ENCODE measurements at places on chromosomes 1 and 21.

- no peak for DNase-seq
Observed at GRCh38 chr1:145884675-145885074, 991 bp downstream of the ANKRD35 start.

GRCh38 chr21:45228171-45228641 lies 59.5 kb downstream of the POFUT2 start:
- peak; percentile 61 for DNase-seq

GRCh38 chr1:219713981-219714381 lies 101.1 kb upstream of the ZC3H11B start:
- DNase-seq: no peak

DNA sequence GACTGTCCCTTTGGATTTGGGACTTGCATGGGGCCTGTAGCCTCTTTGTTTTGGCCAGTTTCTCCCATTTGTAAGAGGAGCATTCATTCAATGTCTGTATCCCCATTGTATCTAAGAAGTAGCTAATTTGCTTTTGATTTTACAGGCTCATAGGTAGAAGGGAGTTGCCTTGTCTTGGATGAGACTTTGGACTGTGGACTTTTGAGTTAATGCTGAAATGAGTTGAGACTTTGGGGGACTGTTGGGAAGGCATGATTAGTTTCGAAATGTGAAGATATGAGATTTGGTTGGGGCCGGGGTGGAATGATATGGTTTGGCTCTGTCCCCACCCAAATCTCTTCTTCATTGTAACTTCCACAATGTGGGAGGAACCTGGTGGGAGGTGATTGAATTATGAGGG lies 151.7 kb downstream of the PRDM2 start:
- DNase-seq: no peak

DNA sequence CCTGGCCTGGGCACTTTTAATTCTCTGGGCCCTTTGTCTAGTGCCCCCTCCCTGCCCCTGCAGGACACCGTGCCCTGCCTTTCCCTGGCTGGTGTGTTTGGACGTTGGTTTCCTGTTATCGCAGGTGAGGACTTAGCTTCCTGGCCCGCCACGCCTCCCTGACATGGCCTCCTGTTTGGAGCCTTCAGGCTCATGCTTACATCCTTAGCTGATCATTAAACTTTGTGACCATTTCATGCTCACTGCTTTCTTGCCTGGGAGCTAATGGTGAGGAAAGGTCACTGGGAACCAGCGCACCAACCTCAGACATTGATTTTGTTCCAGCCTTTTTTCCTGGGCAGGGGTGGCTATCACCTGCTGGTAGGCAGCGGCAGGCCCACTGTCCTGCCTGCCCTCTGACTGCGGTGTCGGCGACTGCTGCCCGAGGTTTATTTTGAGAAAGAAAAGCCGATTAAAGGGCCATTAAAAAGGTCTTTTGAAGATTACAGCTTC lies 3.7 kb downstream of the PFKL start:
- DNase-seq: no peak

DNA sequence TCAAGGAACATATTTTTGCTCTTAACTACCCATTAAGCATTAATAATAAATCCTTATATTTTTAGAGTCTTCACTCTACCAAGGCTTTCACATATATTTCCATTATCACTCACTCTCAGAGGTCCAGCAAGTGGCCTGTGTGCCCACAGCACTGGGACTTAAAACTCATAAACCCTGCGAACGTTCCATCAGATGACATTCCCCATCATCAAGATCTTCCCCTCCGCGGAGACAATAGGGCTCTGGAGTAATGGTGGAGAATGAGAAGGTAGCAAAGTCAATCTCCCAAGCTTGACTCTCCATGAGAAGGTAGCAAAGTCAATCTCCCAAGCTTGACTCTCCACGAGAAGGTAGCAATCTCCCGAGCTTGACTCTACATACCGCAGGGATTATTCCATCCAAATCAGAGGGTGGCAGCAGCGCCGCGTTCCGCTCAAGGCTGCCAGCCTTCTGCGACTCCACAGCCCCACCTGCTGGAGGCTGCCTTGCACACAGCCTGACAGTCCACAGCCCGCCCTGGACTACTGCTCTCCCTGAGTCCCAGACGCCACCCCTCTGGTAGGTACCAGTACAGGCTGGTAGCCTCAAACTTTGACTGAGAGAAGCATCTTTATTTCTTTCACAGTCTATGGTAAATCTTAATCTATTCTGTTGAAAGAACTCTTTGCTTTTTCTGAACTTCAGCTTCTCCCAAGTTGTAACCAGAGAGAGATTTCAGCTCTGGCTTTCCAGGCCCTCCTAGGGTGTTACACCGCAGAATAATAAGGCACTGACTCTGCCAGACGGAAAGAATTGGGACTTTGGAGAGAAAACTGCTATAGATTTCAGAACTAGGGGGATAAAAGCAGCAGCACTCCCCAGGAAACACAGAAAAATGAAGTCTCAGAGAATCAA lies 26.4 kb upstream of the CTTNBP2NL start:
- peak; percentile 57 for DNase-seq

- DNase-seq: no peak
Observed at GRCh38 chr1:113437554-113438341, 47.4 kb downstream of the MAGI3 start.

DNA sequence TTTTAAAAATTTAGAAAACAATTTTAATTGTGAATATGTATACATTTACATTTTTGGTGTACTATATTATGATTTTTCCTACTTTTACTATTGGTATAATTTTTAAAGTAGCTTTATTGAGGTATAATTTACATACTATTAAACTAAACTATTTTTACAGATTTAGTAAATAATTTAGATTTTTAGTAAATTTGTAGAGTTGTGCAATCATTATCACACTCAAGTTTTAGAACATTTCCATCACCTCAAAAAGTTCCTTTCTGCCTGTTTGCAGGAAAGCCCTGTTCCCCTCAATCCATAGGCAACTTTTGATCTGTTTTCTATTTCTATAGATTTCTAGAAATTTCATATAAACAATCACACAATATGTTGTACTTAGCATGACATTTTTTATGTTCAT lies 8.2 kb downstream of the PHTF1 start:
- DNase-seq: no peak

DNA sequence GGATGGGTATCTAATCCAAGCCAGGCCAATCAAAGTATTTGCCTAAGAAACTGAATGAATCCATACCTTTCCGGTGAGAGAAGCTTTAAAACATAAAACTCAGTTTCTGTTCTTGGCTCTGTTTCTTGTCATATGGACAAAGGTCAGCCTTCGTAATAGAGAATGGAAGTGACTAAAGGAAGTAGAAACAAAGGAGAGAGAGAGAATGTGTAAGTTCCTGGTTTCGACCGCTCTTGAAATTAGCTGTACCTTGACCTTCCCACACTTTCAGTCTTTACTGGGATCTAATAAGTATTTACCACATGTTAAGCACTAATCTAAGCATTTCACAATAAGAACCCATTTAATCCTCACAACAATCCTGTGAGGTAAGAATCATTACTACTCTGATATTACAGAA lies 19.6 kb upstream of the CLCA4 start:
- DNase-seq: no peak

DNA sequence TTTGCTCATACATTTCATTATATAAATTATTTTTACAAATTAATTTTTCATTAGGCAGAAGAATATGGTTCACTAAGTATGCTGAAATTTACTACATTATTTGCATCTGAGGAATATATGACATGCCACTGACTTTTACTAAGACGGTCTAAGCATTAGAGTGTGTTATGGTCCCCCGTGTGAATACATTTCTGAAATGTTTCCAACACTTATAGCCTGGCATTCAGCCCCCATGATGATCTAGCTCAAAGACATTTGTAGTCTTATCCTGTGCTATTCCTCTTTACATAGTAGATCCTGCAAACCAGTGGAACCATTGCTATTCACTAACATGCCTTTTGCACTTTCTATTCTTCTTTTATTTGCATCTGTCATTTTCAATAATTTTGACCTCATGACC lies 1878.0 kb downstream of the MRPL39 start:
- DNase-seq: no peak

GRCh38 chr21:16841975-16842695 lies 670.7 kb upstream of the CXADR start:
- DNase-seq: no peak

- no peak for DNase-seq
Observed at GRCh38 chr1:115877511-115877910, 36.6 kb upstream of the NHLH2 start.

GRCh38 chr1:103107741-103108375 lies 464 bp downstream of the COL11A1 start:
- DNase-seq: no peak

- no peak for DNase-seq
Observed at GRCh38 chr1:191993549-191993948, 164.7 kb upstream of the RGS18 start.

- no peak for DNase-seq
Observed at GRCh38 chr1:51671527-51672325, 54.8 kb downstream of the OSBPL9 start.

DNA sequence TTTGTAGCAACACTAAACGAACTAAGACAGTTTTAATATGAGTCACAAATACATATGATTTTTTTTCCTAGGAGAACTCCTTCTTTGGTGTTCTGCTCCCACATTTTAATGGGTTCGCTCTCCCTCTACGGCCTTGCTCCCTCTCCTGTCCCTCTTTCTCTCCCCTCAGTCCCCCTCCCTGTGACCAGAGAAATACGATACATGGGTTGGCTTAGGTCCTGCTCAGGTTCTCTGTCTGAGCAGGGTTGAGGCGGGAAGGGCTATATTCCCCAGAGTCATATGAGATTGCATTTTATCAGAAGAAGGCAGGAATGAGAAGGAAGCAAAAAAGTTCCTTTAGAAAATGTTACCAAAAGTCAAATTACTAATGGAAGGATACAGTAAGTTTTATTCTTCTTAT lies 44.6 kb downstream of the UBE2U start:
- no peak for DNase-seq

DNA sequence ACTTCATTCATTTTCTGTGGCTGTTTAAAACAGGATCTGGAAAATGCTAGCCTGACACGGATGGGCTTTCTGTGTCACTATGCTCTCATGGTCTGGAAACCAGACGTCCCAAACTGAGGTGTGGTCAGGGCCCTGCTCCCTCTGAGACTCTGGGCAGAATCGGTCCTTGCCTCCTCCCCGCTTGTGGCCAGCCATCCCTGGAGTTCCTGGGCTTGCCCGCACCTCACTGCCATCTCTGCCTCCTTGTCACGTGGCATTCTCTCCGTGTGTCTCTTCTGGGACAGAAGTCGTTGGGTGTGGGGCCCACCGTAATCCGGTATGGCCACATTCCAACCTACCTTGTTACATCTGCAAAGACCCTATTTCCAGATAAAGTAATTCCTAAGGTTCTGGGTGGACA lies 10.1 kb upstream of the ACTRT2 start:
- DNase-seq: no peak

DNA sequence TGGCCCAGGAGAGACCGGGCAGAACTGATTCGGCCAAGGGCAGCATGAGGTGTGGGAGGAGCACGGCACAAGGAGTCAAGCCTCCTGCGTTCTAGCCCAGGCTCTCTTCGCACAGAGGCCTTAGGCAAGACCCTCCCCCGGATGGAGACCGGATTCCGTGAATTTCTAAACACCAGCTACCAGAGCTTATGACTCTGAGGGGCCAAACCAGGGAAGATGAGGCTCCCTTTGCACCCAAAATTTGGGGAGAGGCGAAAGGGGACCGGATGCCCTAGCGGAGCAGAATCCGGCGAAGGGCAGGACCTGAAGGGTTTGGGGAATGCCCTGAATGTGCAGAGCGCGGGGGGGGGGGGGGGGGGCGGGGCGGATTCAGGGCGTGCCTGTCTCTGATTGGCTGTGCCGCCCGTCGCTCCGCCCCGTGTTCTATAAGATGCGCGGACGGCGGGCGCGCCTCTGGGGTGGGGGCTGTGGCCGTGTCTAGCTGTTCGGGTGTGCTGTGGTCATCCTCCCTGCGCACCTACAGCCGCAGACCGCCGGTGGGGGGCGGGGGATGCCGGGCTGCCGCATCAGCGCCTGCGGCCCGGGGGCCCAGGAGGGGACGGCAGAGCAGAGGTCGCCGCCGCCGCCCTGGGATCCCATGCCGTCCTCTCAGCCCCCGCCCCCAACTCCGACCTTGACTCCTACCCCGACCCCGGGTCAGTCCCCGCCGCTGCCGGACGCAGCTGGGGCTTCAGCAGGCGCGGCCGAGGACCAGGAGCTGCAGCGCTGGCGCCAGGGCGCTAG lies at the start of gene TRNP1:
TRNP1 (plus strand) TSS at position 456 of the 783 bp plus-strand sequence; CDS start at position 551, 95 bp downstream.
- peak; percentile 56 for DNase-seq

DNA sequence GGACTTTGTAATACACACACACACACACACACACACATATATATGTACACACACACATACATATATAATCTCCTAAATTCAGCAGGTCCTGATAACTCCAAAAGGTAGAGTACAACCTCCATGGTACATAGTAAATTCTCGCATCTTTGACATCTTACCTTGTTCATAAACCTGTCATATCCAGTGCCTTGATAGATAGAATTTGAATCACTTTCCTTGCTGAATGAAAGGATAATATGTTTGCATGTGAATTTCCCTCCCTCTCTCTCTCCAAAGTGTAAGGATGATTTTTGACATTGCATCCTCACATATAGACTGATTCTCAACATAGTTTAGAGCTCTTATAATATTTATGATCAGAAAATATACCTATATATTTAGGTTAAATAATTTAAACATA lies 567.1 kb upstream of the ADGRL2 start:
- no peak for DNase-seq

- no peak for DNase-seq
Observed at GRCh38 chr1:941588-942383, 17.3 kb downstream of the NOC2L start.

GRCh38 chr1:94966033-94966432 lies 39.1 kb upstream of the CNN3 start:
- DNase-seq: no peak

- no peak for DNase-seq
Observed at GRCh38 chr1:150234309-150234565, 1.7 kb downstream of the ANP32E start.

DNA sequence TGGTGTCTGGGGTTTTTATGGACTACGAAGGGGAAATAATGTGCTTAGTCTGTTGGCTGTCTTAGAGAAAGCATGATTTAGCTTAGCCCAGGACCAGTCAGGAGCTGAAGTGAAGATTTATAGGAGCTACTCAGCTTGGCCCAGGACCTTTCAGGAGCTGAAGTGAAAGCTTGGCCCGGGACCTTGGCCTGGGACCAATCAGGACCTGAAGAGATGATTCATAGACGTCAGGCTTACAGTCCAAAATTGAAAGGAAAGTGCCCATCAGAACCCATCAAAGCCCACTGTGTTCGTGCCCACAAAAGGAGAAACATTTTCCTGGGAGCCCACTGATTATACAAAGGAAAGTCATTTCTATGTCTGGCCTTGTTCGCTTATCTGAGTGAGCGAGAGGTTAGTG lies 35.6 kb downstream of the MSTO1 start:
- DNase-seq: no peak

GRCh38 chr1:200738949-200739651 lies 407 bp downstream of the CAMSAP2 start:
- peak; percentile 34 for DNase-seq

DNA sequence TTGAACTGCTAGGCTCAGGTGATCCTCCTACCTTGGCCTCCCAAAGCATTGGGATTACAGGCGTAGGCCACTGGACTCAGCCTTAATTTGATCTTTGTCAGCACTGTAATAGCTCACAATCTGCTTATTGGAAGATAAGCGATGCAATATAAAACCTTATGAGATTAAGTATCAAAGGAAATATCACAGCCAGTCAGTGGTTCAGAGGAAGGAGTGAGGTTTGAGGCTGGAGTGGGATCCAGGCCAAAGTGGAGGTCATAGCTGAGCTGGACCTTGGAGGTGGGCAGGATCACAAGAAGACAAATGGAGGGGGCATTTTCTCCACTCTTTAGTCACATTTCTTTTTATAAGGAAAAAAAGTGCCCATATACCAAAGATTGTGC lies 228.5 kb downstream of the RHOU start:
- no peak for DNase-seq
